ENCODE measurements at places on chromosomes 3 and 15. TPM values are rescaled to one million over a fixed set of nuclear protein-coding genes. Genes with fewer than 3 reads are reported as not detected.
A peak's percentile ranks its signal among the peaks of the same experiment; 100 is the strongest.

The C2CD4A gene
- 0.79 TPM for total RNA-seq

The ZFAND6 gene
- total RNA-seq, result 102 TPM

The EXD1 gene
- total RNA-seq, result not detected

The LTF gene
- total RNA-seq, result 62.3 TPM

The DNAJA4 gene
- 62.1 TPM for total RNA-seq

The PLCB2 gene
- 7.6 TPM for total RNA-seq

The CCR1 gene
- total RNA-seq, result 7.1 TPM

- DNase-seq, result no peak
Observed at GRCh38 chr3:105458518-105459215, 92.0 kb downstream of the ALCAM start.

- DNase-seq, result no peak
Observed at GRCh38 chr15:29066838-29067237, 181.1 kb downstream of the APBA2 start.

DNA sequence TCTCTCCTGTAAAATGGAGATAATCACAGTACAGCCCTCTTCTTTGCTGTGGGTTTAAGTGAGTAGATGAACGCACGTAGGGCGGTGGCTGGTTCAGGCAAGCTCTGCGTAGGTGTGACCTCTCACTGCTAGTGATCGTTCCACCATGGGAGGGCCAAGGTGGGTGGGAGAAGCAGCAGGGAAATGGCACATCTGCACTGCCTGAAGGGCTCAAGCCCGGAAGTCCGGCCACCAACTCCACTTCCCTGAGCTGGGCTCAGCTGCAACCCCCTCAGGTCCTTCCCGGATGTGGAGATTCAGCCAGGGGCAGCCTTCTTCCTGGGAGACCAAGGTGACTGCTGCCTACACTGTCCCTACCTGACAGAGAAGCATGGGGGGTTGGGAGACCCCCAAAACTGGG is 102.9 kb downstream of the ADCY5 start:
- DNase-seq, result no peak

DNA sequence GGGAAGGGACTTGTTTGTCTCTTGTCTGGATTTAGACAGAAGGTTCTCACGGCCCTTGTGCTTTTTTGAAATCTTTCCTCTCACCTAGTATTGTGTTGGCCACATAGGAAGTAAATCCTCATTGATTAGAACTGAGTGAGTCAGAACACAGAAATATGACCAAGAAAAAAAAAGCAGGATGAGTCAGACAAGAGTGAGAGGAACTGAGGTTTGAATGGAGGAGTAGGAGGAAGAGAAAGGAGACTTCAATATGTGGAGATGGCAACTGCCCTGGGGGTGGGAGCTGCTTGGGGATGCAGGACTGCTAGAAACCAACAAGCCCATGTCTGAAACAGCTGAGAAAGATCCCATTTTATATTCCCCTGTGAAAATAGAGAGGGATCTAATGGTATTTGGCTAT is 194.1 kb upstream of the ZBTB20 start:
- DNase-seq, result no peak

DNA sequence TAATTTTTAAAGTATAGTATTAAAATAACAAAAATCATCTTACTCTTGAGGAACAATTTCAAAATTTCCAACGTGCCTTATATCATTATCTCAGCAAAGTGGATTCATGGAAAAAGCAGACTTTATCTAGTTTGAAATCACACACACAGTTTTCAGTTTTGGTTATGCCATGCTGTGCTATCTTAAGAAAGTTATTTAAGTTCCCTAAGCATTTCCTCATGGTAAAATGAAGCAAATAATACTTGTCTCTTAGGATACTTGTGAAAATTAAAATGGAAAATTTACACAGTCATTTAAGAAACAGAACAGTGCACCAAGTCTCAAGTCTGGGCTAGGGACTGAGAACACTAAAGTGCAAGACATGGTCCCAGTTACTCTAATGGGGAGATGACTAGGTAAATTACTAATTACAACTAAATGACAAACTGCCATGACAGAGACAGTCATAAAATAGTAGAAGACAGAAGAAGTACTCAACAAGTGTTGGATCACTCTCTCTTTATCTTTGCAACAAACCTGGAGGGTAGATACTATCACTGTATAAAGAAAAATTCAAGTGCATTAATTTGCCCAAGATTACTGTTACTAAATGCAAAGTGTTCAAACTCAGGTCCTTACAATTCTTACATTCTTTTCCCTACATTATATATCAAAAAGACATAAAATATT is 44.8 kb downstream of the DMXL2 start:
- no peak for DNase-seq

DNA sequence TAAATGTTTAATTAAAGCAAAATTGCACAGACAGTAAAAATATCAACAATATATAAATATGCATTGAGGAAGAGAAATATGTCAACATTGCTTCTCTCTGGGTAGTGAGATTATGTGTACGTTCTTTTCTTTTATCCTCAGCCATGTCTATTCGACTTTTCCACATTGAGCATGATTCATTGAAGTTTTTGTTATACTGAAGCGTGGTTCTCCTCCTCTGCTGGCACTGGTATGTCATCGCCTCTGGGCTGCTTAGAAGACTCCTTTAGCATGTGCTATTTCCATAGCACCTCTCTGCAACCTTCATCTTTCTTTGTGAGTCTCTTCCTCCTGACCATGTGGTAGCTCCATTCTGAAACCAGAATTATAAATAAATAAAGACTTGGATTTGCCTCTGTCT is 65.8 kb upstream of the AKAP13 start:
- no peak for DNase-seq

- DNase-seq, result no peak
Observed at GRCh38 chr3:61252836-61253235, 1.6 kb upstream of the FHIT start.

GRCh38 chr15:69951256-69951897 is 146.3 kb downstream of the TLE3 start:
- DNase-seq, result no peak

DNA sequence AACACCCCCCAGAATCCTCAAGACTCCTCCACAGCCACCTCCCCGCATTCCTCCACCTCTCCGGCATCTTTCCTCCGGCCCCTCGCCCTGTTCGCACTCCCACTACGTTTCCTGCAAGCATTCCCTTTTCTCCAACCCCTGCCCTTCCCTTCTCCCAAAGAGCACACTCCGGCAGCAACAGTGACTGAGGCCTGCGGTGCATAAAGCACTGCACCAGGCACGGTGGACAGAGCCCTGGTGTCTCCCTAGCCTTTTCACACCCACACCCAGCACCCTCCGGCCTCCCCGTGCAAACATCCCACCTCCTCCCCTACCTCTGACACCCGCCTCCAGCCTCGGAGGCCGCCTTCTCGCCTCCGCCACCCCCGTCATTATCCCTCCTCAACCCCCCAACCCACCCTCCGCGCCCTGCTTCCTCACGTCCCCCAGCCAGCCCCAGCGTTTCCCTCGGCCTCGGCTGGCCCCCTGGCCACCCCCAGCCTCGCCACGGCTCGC is 577 bp downstream of the ZNF148 start:
- peak; percentile 42 for DNase-seq

DNA sequence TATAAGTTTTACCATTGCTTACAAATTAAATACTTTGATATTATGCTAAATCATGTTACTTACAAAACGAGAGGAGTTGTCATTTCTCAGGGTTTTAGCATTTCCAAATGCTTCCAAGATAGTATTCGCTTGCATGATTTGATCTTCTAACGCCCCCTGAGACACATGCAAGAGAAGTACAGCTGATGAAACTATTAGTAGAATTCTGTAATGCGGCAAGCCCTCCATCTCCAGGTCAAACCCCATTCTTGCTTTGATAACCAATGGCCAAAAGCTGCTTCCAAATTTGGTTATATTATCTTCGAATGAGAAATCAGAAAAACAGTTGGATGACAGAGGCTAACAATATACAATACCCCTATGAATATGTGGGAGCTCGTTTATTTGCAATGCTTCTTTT is 14.7 kb downstream of the MYH15 start:
- DNase-seq, result no peak

GRCh38 chr15:73867956-73868355 is 5.4 kb upstream of the TBC1D21 start:
- DNase-seq, result no peak

GRCh38 chr3:42600958-42601675 is 631 bp downstream of the NKTR start:
- no peak for DNase-seq

GRCh38 chr15:93706495-93707292 is 524.7 kb upstream of the MCTP2 start:
- DNase-seq, result no peak

GRCh38 chr3:141708367-141708766 is 29.7 kb upstream of the RNF7 start:
- DNase-seq, result no peak

DNA sequence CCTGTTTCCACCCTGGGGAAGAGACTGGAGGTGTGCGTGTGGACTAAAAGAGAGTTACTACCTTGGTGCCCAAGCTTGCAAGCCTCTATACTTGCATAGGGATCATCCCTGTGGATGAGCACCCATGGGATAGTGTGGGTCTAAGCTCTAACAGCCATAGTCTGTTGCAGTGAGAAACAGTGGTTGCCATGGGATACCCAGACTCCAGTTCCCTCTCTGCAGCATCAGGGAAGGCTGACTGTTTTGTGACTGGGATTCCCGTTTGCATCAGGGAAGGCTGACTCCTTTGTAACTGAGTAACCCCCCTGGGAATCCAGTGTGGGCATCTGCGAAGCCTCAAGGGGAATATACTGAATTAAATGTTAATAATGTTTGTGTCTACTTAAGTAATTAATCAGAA is 196.1 kb downstream of the ZNF621 start:
- DNase-seq, result no peak

GRCh38 chr3:108067768-108068167 is 23.1 kb downstream of the CD47 start:
- DNase-seq, result peak; percentile 63

DNA sequence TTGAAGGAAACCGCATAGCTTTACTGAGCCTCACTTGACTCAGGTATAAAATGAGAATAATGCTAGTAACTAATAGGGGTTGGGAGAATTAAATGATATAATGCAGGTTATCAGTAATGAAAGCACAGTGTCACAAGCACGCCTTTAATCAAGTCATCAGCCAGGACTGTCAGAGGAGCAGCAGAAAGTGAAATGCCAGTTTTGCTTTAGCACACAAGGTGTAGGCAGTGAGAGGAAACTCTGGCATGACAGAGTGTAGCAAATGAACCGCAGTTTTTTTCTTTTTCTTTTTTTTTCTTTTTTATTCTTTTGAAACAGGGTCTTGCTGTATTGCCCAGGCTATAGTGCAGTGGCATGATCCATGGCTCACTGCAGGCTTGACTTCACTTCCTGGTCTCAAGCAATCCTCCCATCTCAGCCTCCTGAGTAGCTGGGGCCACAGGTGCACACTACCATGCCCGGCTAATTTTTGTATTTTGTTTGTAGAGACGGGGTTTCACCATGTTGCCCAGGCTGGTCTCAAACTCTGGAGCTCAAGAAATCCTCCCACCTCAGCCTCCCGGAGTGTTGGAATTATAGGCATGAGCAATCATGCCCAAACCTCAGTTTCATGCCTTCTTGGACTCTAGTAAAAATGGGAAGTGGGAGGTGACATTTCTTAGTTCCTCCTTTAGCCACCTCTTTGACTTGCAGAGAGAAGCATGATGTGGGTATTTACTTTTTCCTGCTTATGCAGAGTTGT is 9.7 kb upstream of the SCAANT1 start:
- DNase-seq, result no peak

DNA sequence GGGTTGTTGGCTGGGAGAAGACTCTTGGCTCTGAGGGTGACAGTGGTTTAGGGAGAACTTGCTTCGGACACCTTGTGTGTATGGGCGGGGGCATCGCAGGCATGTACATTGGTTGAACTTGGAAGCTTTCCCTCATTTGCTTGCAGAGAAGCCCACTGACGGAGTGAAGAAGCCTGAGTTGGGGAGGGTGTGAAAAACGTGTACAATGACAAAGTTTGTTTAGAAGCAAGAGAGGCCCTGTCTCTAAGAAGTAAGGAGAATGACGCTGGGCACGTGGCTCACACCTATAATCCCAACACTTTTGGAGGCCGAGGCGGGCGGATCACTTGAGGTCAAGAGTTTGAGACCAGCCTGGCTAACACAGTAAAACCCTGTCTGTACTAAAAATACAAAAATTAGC is 13.7 kb downstream of the LIMD1 start:
- DNase-seq, result no peak

GRCh38 chr3:62246094-62246493 is 127.3 kb downstream of the FEZF2 start:
- DNase-seq, result no peak

DNA sequence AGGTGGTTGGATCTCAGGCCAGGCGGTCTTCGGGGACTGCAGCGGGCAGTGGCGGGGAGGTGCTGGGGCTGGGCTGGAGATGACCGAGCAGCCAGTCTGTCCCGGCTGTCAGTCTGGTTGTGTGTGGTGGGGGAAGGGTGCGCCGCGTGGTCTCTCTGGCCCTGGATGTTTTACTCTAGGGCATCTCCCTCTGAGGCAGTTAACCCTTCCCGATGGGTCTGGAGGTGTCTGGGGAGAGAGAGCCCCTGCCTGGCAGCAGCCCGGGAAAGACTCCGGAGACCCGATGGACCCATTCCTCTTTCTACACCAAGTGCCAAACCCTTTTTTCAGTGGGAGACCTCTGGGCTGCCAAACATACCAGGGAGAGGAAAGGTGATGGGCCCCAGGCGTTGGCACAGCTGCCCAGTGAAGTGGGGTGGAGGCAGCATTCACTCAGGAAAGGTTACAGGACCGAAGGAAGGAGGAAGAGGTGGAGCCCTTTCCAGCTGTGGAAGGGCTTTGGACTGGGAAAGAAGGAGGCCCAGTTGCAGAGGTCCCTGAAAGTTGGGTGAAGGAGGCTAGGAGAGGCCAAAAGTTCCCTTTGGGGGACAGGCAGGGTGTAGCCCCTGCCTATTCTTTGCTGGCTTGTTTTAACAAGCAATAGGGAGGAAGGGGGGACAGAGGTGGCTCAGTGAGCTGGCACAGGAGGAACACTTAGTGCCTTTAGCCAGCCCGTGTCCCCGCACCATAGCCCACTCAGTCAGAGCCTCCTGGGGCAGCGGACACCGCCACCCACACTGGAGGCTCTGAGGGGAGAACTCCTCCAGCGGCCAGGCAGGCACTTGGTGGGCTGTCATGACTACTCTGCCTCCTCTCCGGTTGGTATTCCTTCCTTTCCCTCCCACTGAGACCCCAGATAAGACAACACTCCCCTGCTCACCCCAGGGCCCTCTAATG is 2.7 kb upstream of the BAHD1 start:
- DNase-seq, result no peak

GRCh38 chr3:29280404-29281093 is at the start of gene RBMS3:
RBMS3 (plus strand) TSS chr3:29281071.
- DNase-seq, result peak; percentile 84

DNA sequence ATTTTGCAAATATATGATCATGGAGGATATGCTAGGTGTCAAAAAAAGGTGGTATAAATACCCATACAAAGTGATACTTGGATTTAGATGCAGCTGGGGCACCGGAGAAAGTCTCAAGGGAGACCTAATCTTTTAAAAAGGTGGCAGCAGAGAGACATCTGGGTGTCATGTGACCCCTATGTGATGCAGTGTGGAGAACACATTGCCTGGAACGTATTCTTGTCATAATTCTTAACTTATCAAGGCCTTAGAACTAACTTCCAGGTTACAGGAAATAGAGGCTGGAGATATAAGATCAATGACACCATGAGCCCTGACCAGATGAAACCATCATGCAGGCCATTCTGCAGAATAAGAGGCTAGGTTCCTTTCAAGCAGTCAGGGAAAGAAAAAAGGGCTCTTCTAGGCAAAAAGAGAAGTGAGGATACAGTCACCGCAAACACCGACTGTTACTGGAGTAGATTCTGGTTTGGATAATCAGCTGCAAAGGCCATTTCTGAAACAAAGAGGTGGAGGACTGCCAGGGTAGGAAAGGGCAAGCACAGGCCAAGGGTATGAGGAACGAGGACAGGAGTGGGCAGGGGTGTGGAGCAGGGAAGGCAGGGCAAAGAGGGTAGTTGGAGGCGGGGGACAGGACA is 100.6 kb downstream of the OXNAD1 start:
- no peak for DNase-seq

Data from spinal cord (tissue), 10 donors.